Hair follicular keratinocyte (primary cell): ENCODE measurements at places on chromosomes 7 and 10. TPM values are rescaled to one million over a fixed set of nuclear protein-coding genes. Genes with fewer than 3 reads are reported as not detected.

C10orf53 gene
- total RNA-seq = not detected in 2 replicates

PLEKHS1 gene
- not detected in 2 replicates for total RNA-seq

PTPN20 gene
- 3.8 and 6.2 TPM in 2 replicates for total RNA-seq

NANOS1 gene
- 1.7 and 2.6 TPM in 2 replicates for total RNA-seq

NRP1 gene
- 32.4 and 47.3 TPM in 2 replicates for total RNA-seq

ARHGAP12 gene
- 14.0 and 20.5 TPM in 2 replicates for total RNA-seq

SPDYE5 gene
- not detected in 2 replicates for total RNA-seq

PCDH15 gene
- total RNA-seq = not detected in 2 replicates

TUBAL3 gene
- 1.1 and 1.5 TPM in 2 replicates for total RNA-seq
